ENCODE measurements at places on chromosomes 5 and 9. TPM values are rescaled to one million over a fixed set of nuclear protein-coding genes. Genes with fewer than 3 reads are reported as not detected.

GRCh38 chr5:113505181-113505580, 8.3 kb upstream of the YTHDC2 start:
- H3K27me3 ChIP-seq = no peaks in the 10 kb centered on the region
- H3K36me3 ChIP-seq = no peaks in the 10 kb centered on the region
- H3K4me3 ChIP-seq = no peak overlapping the region
- H3K4me1 ChIP-seq = no peaks in the 10 kb centered on the region
- DNase-seq = peak; percentile 49

- no peaks in the 10 kb centered on the region for H3K27me3 ChIP-seq
- H3K27ac ChIP-seq = no peak overlapping the region
- no peaks in the 10 kb centered on the region for H3K4me1 ChIP-seq
- no peaks in the 10 kb centered on the region for H3K36me3 ChIP-seq
These were observed 23.4 kb downstream of the RANBP17 start for GRCh38 chr5:170885256-170885655.

GRCh38 chr5:79535477-79536192, 21.7 kb upstream of the HOMER1 start:
- no peaks in the 10 kb centered on the region for H3K4me1 ChIP-seq
- no peaks in the 10 kb centered on the region for H3K27me3 ChIP-seq
- no peaks in the 10 kb centered on the region for H3K36me3 ChIP-seq
- no peak overlapping the region for H3K27ac ChIP-seq

GRCh38 chr9:132283165-132283564, 71.6 kb downstream of the SETX start:
- H3K36me3 ChIP-seq = peaks cover 26% of the 10 kb centered on the region
- no peak for DNase-seq
- H3K4me3 ChIP-seq = no peak overlapping the region
- H3K27me3 ChIP-seq = no peaks in the 10 kb centered on the region
- no peak overlapping the region for H3K27ac ChIP-seq

DNA sequence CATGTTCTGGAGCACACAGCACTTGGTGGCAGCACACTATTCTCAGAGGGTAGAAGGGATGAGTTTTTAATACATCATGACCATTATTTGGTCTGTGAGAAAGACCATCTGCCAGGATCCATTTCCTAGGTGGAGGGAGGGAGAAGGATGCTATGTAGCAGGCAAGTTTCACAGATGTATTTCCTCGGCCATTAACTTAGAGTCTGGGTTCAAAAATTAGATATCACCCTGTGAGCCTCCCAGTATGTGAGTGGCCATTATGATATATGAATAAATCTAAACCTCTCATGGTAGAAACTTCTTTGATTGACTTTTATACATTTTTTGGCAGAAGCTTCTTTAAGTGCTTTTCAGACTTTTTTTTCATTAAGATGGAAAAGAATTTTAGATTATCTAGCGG, 133.9 kb downstream of the SREK1 start:
- H3K27ac ChIP-seq = no peak overlapping the region
- H3K36me3 ChIP-seq = no peaks in the 10 kb centered on the region
- H3K4me1 ChIP-seq = no peaks in the 10 kb centered on the region

DNA sequence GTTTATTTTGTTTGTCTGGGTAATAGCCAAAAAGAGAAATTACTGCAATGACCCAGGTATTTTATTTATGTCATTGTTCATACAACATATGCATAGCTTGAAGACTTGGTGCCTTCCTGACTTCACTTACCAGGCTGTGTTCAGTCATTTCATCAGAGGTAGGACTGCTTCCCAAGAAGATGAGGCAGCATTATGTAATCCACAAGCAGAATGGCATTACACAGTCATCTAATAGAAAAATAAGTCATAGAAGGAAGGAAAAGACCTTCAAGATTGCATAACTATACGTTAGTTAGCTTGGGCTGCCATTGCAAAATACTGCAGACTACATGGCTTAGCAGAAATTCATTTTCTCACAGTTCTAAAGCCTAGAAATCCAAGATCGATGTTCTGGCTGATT, 167.5 kb downstream of the NMUR2 start:
- H3K4me1 ChIP-seq = no peaks in the 10 kb centered on the region
- no peak overlapping the region for H3K4me3 ChIP-seq
- no peak overlapping the region for H3K27ac ChIP-seq
- H3K27me3 ChIP-seq = no peaks in the 10 kb centered on the region
- DNase-seq = no peak

DNA sequence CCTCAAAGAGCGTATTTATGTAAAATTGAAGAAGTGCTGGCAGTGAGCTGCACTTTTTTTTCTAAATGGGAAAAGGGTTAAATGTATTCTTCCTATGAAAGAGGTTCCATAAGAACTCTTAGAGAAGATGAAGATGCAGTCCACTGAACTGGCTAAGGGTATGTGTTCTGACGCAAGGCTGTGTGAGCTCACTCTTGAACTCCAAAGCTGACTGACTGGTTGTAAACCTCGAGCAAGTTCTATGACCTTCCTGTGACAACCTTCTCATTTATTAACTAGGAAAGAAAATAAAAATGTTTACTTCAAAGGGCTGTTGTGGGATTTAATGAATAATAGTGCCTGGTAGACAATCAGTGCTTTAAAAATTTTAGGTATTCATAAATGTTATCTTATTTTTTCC, 46.7 kb downstream of the POC5 start:
- DNase-seq = no peak
- no peak overlapping the region for H3K27ac ChIP-seq
- H3K4me1 ChIP-seq = peaks cover 16% of the 10 kb centered on the region
- peaks cover 14% of the 10 kb centered on the region for H3K36me3 ChIP-seq

TMEFF1 gene
- not detected for total RNA-seq

DNA sequence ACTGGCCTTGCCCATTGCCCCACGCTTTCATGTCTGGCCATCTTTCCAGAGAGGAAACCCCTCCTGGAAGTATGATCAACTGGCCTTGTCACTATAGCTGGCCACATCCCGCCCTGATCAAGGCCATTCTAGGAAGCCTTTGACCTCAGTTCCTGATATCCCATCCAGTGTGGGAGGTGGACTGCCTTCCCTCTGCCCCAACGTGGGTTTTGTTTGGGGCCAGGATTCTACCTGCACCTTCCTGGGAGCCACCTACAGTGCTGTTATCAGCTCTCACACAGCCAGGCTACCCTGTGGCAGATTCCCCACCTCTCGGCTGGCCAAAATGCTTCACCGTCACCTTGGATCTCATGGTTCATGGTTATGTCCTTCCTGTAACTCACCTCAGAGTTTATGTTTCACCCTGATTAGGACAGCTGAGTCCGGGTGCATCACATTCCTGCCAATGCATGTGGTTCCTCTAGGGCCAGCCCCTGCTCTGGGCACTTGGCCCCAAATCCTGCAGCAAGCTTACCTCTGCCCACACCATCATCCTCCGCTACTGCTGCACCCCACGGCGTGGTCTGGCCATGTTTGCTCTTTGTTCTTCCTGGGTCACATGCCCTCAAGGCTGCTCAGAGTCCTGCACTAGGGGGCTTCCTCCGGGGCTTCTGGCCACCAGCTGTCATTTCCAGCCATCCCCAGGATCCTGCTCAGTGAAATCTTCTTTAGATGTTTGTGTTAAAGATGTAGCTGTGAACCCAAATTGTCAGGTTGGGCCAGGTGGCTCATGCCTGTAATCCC, 24.2 kb upstream of the S1PR3 start:
- peaks cover 8% of the 10 kb centered on the region for H3K4me1 ChIP-seq
- DNase-seq = no peak
- H3K27me3 ChIP-seq = no peaks in the 10 kb centered on the region
- H3K36me3 ChIP-seq = no peaks in the 10 kb centered on the region
- no peak overlapping the region for H3K27ac ChIP-seq
- no peak overlapping the region for H3K4me3 ChIP-seq

SNCB gene
- 2.1 TPM for total RNA-seq

PCDHB11 gene
- total RNA-seq = 0.69 TPM

ST8SIA4 gene
- 0.63 TPM for total RNA-seq

DNA sequence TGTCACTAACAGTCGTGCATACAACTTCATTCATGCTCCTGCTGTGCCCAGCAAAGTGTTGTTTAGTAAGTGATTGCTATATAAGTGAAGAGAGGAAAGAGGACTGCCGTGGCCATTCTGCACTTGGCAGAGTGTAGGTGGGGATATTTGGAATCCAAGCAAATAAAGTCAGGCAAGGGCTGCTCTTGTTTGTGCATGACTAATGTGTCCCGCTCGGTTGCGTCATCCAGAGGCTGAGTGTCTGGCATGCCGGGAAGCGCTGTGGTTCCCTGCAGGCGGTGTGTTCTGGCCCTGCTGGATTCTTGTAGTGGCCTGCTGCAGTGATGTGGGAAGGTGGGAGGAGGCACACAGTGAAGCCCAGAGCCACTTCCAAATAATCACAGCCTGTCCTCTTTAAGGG, 136.9 kb upstream of the ANKH start:
- peak; percentile 98 for DNase-seq
- H3K27me3 ChIP-seq = no peaks in the 10 kb centered on the region
- no peak overlapping the region for H3K4me3 ChIP-seq
- peak overlapping the region; percentile 69 for H3K27ac ChIP-seq

DNA sequence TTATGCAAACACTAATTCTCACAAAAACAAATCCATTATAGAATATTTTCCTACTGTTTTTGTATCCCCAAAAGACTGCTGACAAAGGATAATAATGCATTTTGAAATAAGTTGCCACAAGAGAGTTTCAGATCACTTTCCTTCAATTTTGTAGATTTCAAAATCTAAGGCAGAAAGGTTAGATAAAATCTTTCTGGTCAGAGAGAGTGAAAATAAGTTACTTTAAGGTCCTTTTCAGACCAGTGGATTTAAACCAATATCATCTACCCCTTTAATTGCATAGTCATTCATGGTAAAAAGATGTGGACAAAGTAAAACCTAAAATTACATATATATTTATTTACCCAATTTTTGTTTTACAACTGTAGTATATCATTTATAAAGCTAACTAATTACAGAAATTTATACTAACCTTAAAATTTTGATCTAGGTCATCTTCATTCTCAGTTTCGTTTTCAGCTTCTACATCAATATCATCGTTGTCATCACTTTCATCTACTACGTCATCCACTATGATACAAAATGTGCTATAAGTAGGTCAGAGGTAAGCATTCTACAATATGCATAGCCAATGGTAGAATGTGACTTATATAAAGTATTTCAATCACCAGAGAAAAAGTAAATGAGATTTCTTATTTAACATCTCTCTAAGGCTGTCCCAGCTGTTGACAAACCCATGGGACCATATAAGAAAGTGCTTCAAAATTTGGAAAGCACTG, 95.7 kb downstream of the AGTPBP1 start:
- no peak overlapping the region for H3K4me3 ChIP-seq
- H3K27me3 ChIP-seq = no peaks in the 10 kb centered on the region
- no peaks in the 10 kb centered on the region for H3K36me3 ChIP-seq
- no peak overlapping the region for H3K27ac ChIP-seq

BAAT gene
- total RNA-seq = 0.07 TPM

DNA sequence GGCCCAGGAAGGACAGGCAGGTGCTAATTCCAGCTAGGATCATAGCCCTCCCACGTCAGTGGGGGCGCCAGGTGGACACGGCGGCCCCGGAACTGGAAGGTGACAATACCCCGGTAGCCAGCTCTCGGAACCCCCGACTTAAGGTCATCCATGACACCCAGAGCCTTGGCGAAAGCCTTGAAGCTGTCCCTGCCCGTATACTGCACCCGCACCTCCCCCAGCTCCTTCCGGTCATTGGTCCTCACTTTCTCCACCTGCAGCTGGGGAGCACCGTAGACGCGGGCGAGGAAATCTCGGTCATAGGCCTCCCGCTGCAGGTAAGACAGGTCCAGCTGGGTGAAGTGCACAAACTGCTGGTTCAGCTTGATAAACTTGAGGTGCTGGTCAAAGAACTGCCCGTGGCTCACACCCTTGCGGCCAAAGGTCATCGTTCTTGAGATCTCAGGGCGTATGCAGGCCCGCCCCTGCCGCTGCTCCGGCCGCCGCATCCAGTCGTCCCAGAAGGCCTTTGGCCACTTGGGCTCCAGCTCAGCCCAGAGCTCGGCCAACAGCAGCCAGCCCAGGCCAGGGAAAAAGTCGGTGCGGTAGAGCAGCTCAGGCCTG, 10.9 kb downstream of the MGAT1 start:
- no peak overlapping the region for H3K27ac ChIP-seq
- peaks cover 33% of the 10 kb centered on the region for H3K36me3 ChIP-seq
- H3K4me3 ChIP-seq = no peak overlapping the region
- H3K27me3 ChIP-seq = no peaks in the 10 kb centered on the region
- no peak for DNase-seq

SH2D3C gene
- total RNA-seq = 0.26 TPM

- H3K27me3 ChIP-seq = no peaks in the 10 kb centered on the region
- no peaks in the 10 kb centered on the region for H3K4me1 ChIP-seq
- H3K36me3 ChIP-seq = no peaks in the 10 kb centered on the region
- no peak for DNase-seq
- H3K27ac ChIP-seq = no peak overlapping the region
- H3K4me3 ChIP-seq = no peak overlapping the region
These were observed 70.6 kb downstream of the MAST4 start for GRCh38 chr5:66666778-66667177.

TNC gene
- 71.0 TPM for total RNA-seq

DNA sequence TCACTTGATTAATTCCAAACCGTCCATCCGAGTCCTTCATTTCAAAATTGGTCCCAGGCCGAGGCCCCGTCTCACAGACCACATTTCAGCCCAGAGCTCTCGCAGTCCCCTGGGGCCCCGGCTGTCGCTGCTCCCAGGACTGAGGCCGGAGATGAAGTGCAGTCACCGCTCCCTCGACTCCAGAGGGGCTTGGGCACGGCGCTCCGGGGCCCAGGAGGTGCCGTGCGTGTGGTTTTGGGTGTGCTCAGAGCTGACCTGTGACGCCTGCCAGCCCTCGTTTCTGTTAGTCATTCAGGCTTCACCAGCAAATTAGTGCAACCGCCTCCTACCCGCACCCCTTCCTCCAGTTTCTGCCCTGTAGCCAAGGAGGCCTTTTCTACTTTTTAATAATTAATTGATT, 48.7 kb upstream of the PHYKPL start:
- H3K27me3 ChIP-seq = peaks cover 18% of the 10 kb centered on the region
- no peak for DNase-seq
- H3K27ac ChIP-seq = no peak overlapping the region
- no peaks in the 10 kb centered on the region for H3K4me1 ChIP-seq
- H3K4me3 ChIP-seq = no peak overlapping the region
- no peaks in the 10 kb centered on the region for H3K36me3 ChIP-seq

DNA sequence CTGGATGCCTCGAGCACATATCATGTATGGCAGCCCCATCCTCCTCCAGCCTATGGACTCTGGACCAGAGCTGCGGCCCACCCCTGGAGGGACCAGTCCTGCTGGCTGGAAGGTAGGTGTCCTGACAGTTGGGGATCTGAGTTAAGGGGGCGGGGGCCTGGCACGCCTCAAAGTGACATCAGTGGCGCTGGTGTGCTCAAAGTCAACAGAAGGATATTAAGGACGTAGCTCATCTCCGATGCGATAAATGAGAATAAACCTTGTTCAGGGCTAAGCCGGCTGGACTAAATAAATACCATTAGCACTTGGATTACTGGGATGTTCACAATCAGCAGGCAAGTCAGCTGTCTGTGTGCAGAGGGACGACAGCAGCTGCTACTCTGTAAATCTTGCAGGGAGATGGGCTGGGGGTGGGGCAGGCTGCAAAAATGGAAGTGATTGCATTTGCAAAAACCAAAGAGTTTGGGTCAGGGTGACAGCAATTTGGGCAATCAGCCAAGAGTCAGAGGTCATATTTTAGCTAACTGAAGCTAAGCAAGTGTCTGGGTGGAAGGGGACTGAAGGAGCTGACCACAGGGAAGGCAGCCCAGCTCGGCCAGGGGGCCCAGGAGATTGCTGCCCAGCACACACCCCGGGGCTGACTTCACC, 80.0 kb upstream of the LRRTM2 start:
- no peak overlapping the region for H3K27ac ChIP-seq
- DNase-seq = no peak
- H3K4me3 ChIP-seq = no peak overlapping the region
- H3K27me3 ChIP-seq = no peaks in the 10 kb centered on the region

GRCh38 chr9:97527626-97528528, 26.4 kb downstream of the TMOD1 start:
- H3K4me1 ChIP-seq = peaks cover 19% of the 10 kb centered on the region
- H3K36me3 ChIP-seq = no peaks in the 10 kb centered on the region
- H3K27ac ChIP-seq = no peak overlapping the region
- no peaks in the 10 kb centered on the region for H3K27me3 ChIP-seq
- DNase-seq = no peak

MLANA gene
- not detected for total RNA-seq
